BJ (cell line): ENCODE measurements at places on chromosomes 12 and 14.
A peak's percentile ranks its signal among the peaks of the same experiment; 100 is the strongest.

GRCh38 chr12:124539084-124540041 is 28.0 kb downstream of the NCOR2 start:
- DNase-seq, result no peak

- DNase-seq, result no peak
Observed at GRCh38 chr14:76820700-76821099, 5.5 kb upstream of the LRRC74A start.

GRCh38 chr12:69023840-69024239 is 90.9 kb upstream of the CPM start:
- no peak for DNase-seq

GRCh38 chr14:61217516-61217915 is 63.6 kb downstream of the TMEM30B start:
- no peak for DNase-seq

DNA sequence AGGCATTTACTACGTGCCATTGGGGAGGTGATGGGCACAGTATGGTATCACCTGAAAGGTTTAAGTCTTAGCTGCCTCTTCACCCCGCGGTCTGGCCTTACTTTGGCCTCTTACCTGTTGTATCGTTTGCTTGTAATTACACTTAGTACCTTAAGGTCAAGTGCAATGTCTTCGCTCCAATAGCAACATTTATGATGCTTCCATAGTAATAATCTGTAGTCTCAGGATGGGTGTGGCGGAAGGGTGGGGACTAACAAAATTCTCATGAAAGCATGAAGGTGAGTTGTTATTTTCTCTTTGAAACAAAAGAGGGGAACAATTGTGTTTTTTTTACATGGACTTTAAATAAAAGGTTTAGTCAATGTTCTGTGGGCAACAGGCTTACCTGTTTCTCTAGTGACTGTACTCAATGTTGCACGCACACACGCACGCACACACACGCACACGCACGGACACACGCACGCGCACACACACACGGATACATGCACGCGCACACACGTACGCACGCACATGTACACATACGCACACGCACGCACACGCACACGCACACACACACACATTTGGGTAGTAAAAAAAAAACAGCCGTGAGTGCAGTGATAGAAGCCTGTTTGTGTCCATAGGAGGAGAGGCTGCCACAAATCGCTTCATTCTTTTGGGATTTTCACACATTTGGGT is 91.4 kb downstream of the DNAH10 start:
- DNase-seq, result no peak

- peak; percentile 2 for DNase-seq
Observed at GRCh38 chr14:33914676-33915516, 36.0 kb downstream of the EGLN3 start.

DNA sequence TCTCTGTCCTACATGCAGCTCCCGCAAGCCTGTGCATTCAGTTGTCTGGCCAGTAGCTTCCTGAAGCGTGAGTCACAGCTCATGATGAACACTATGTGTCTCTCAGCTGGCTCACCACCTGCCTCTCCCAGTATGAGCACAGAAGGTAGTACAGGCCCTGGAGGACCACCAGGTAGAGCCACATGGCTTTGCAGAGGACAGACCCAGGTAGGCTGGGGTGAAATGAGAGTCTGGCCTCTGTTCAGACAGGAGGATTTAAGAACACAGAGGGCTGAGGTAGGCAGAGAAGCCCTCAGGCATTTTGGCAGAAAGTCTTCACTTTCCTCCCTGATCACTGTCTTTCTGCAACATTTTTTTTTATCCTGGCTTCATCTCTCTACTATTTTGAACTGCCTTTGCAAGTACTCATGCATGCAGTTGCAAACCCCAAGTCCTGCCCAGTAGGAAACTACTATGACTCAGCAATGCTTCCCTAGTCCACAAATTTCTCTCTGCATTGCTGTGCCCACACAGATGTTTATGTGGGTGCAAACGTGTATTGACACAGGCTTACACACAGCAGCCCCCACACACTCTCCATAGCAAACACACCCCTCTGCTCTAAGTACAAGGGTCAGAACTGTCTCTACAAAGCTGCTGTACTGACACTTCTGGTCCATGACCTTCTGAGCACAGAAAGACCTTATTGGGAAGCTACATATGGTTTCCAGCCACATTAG is 7.2 kb upstream of the SDR9C7 start:
- peak; percentile 11 for DNase-seq

GRCh38 chr12:3152011-3152511 is 74.9 kb downstream of the TSPAN9 start:
- DNase-seq, result no peak

DNA sequence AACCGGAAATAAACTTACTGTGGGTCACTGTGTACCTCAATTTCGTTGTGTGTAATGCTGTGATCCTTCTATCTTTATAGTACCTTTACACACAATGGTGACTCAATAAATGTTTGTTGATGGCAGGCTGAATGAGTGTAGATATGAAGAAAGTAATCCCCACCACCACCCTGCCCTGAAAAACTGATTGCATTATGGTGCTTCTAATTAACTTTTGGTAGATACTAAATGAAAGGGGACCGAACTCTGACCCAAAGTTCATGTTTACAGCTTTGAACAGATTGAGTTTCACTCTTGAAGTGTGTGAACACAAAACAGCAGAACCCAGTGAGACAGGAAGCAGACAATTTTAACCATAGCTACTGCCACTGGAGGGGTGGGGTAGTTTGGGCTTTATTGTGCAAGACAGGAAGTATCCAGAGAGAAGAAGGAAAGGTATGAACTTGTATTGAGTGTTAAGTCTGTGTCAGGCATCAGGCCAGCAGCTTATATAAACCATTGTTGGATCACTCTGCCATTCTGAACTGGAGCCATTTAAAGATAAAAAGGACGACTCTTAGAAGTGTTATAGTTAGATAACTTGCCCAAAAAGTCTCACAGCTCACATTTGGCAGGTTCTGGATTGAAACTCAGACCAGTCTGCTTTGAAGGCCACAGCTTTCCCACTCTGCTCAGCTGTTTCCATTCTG is 197.0 kb upstream of the AMIGO2 start:
- DNase-seq, result peak; percentile 24

GRCh38 chr12:69309461-69309860 is 38.7 kb upstream of the LYZ start:
- DNase-seq, result no peak

DNA sequence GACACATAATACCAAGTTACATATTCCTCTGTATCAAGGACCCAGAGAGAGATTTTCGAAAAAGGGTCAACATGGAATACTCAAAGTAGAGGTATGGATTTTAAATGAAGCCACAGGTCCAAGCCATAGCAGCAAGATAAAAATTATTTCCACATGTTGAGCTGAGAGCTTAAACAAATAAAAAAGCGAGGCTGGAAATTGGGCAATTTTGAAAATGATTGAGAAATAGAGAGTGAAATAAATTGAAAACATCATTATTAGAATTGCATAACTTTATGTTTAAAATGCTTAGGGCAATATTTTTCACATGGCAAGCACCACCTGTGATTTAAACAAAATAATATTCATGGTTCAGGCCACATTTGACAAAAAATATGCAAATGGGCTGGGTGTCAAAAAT is 1251.0 kb upstream of the USP15 start:
- no peak for DNase-seq
